Upper lobe of left lung (tissue), 6 donors: ENCODE measurements at places on chromosomes 3 and 15. TPM values are rescaled to one million over a fixed set of nuclear protein-coding genes. Genes with fewer than 3 reads are reported as not detected.
A peak's percentile ranks its signal among the peaks of the same experiment; 100 is the strongest.

DNA sequence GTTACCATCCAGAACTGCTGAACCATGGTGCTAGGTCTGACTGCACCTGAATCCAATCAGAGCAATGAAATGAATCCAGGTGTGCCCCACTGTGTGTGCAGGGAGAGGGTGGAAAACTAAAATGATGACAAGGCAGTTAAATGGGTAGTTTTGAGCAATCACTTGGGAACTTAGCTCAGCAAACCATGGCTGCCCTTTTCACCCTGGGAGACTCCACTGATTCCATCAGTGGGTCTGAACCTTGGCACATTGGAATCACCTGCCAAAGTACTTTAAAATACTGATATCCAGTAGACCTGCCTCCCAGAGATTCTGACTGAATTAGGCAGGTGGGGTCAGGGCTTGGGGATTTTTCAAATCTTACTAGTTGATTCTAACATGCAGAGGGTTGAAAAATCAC lies 59.8 kb upstream of the USP3 start:
- DNase-seq = no peak
- H3K27ac ChIP-seq = no peak overlapping the region
- H3K36me3 ChIP-seq = no peaks in the 10 kb centered on the region

GRCh38 chr15:72227192-72227586 lies 3.8 kb downstream of the PKM start:
- no peaks in the 10 kb centered on the region for H3K27me3 ChIP-seq
- H3K27ac ChIP-seq = peak overlapping the region; percentile 96
- no peaks in the 10 kb centered on the region for H3K36me3 ChIP-seq
- no peak overlapping the region for H3K4me3 ChIP-seq
- H3K4me1 ChIP-seq = peaks cover 53% of the 10 kb centered on the region

DNA sequence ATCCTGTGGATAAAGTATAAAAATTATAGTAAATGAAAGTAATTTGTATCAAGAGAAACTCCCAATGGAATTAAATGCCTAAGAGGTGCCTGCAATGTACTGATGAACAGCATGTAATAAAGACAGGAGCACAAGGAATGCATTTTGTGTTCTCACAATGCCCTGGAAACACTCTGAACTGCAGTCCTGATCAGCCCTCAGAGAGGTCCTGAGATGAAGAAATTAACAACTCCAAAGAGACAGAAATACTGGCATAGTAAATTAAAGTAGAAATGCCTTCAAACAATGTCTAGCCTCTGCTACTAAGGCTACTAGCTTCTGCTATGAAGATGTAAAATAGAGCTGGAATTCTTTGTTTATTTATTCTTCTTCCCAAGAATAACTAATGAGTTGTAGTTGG lies 59.9 kb downstream of the CFAP20DC start:
- DNase-seq = no peak
- no peak overlapping the region for H3K4me3 ChIP-seq
- H3K27me3 ChIP-seq = no peaks in the 10 kb centered on the region

GRCh38 chr3:89685731-89686130 lies 578.3 kb downstream of the EPHA3 start:
- DNase-seq = no peak
- no peaks in the 10 kb centered on the region for H3K27me3 ChIP-seq
- H3K36me3 ChIP-seq = no peaks in the 10 kb centered on the region

GRCh38 chr3:126051234-126051633 lies 32.7 kb downstream of the SLC41A3 start:
- no peaks in the 10 kb centered on the region for H3K4me1 ChIP-seq
- H3K27me3 ChIP-seq = no peaks in the 10 kb centered on the region
- no peak overlapping the region for H3K27ac ChIP-seq
- H3K36me3 ChIP-seq = no peaks in the 10 kb centered on the region
- no peak overlapping the region for H3K4me3 ChIP-seq
- DNase-seq = no peak

DNA sequence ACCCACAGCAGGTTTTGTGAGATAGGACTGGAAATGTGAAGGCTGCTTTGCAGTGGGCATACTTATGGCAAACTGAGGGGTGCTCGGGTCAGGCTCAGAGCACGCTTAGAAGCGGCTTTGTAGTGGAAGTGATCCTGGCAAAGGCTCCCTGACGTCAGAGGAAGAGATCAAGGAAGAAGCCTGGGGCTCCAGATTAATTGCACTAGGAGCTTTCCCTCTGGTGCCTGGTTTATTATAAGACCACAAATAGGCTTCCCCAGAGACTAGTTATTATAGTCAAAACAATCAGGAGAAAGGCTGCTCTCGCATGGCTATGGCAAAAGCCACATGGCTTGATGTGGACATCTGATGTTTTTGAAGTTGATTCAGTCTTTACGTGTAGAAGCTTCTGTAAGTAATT lies 515.1 kb downstream of the GABRG3 start:
- H3K4me3 ChIP-seq = no peak overlapping the region
- DNase-seq = no peak
- H3K36me3 ChIP-seq = no peaks in the 10 kb centered on the region
- no peak overlapping the region for H3K27ac ChIP-seq
- H3K4me1 ChIP-seq = no peaks in the 10 kb centered on the region

GRK7 gene
- not detected for total RNA-seq

DNA sequence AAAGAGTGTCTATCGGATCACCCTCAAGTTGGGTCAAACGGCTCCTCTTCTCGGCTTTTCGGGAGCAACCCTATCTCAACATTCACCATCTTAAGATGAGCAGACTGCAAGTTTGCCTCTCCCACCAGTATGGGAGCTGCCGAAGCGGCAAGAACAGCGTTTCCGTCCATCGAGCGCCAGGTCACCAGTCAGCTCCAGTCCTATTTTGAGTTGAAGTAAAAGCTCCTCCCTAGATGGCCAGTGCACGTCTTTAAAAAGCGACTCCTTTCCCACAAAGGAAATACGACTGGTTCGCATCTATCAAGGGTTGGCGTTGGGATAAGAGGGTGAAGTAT lies 369 bp upstream of the U2SURP start:
- peaks cover 31% of the 10 kb centered on the region for H3K4me1 ChIP-seq
- peak overlapping the region; percentile 96 for H3K27ac ChIP-seq

- H3K4me1 ChIP-seq = no peaks in the 10 kb centered on the region
- H3K36me3 ChIP-seq = no peaks in the 10 kb centered on the region
- H3K4me3 ChIP-seq = no peak overlapping the region
- no peak overlapping the region for H3K27ac ChIP-seq
- no peak for DNase-seq
Measured at GRCh38 chr3:9151240-9151639, 98.2 kb downstream of the SRGAP3 start.

GRCh38 chr3:20669675-20670074 lies 483.7 kb upstream of the SGO1 start:
- no peaks in the 10 kb centered on the region for H3K27me3 ChIP-seq
- H3K4me3 ChIP-seq = no peak overlapping the region
- no peaks in the 10 kb centered on the region for H3K4me1 ChIP-seq
- no peaks in the 10 kb centered on the region for H3K36me3 ChIP-seq
- H3K27ac ChIP-seq = no peak overlapping the region

GHRL gene
- 1.8 TPM for total RNA-seq

GRCh38 chr3:76859596-76859995 lies 180.3 kb upstream of the ROBO2 start:
- H3K36me3 ChIP-seq = no peaks in the 10 kb centered on the region
- no peak overlapping the region for H3K27ac ChIP-seq
- no peak overlapping the region for H3K4me3 ChIP-seq
- no peak for DNase-seq

GRCh38 chr3:161737171-161737570 lies 240.6 kb downstream of the OTOL1 start:
- no peaks in the 10 kb centered on the region for H3K4me1 ChIP-seq
- no peak for DNase-seq
- no peaks in the 10 kb centered on the region for H3K36me3 ChIP-seq
- no peak overlapping the region for H3K27ac ChIP-seq
- H3K4me3 ChIP-seq = no peak overlapping the region

BRPF1 gene
- 21.9 TPM for total RNA-seq

SLC12A1 gene
- total RNA-seq = not detected

GRCh38 chr15:29475096-29475495 lies 205.5 kb upstream of the NSMCE3 start:
- no peak overlapping the region for H3K4me3 ChIP-seq
- H3K4me1 ChIP-seq = no peaks in the 10 kb centered on the region
- no peak overlapping the region for H3K27ac ChIP-seq
- no peak for DNase-seq
- H3K27me3 ChIP-seq = no peaks in the 10 kb centered on the region
- no peaks in the 10 kb centered on the region for H3K36me3 ChIP-seq

PIK3CB gene
- 42.3 TPM for total RNA-seq

DNA sequence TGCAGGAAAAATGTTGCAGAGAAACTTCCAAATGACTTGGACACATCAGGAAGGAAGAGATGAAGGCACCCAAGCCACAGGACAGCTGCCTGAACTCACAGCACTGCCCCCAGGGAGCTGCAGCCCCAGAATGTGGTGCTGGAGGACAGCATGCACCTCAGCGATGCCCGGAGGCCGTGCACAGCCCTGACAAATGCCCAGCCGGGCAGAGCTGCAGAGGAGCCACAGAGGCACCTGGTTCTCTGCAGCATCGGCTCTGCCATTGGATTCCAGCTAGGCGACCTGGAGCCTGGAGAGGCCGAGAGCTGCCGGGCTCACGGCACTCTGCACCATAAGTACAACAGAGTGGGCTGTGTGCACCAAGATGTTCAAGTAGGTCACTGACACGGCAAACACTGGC lies 97.5 kb downstream of the OCA2 start:
- H3K4me3 ChIP-seq = no peak overlapping the region
- H3K36me3 ChIP-seq = no peaks in the 10 kb centered on the region
- no peaks in the 10 kb centered on the region for H3K4me1 ChIP-seq
- no peak overlapping the region for H3K27ac ChIP-seq
- peak; percentile 49 for DNase-seq

DNA sequence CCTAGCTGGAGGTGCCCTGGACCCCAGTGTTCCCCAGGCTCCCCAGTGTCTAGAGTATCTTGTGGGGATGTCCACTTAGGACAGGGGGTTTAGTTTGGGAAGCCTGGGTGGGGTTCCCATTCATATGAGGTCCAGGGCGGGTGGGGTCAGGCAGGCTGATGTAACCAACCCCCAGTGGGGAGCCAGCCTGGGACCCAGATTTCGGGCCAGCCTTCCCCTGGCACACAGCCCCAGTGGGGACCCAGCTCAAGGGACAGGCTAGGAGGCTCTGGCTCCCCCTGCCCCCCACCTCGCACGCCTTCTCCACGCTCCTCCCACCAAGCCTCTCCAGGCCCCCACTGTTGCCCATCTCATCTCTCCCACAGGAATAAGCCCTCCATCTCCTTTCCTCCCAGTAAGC lies 323.5 kb downstream of the UACA start:
- no peak for DNase-seq
- no peaks in the 10 kb centered on the region for H3K27me3 ChIP-seq
- H3K27ac ChIP-seq = no peak overlapping the region
- no peak overlapping the region for H3K4me3 ChIP-seq

GRCh38 chr3:38173834-38174418 lies 8.6 kb downstream of the OXSR1 start:
- DNase-seq = no peak
- H3K4me1 ChIP-seq = peaks cover 4% of the 10 kb centered on the region
- H3K36me3 ChIP-seq = no peaks in the 10 kb centered on the region
- no peaks in the 10 kb centered on the region for H3K27me3 ChIP-seq
- no peak overlapping the region for H3K27ac ChIP-seq

- no peaks in the 10 kb centered on the region for H3K4me1 ChIP-seq
- no peak overlapping the region for H3K4me3 ChIP-seq
- peaks cover 81% of the 10 kb centered on the region for H3K36me3 ChIP-seq
- no peaks in the 10 kb centered on the region for H3K27me3 ChIP-seq
- no peak for DNase-seq
- no peak overlapping the region for H3K27ac ChIP-seq
Measured at GRCh38 chr3:12902181-12902999, 61.0 kb upstream of the RPL32 start.

- H3K36me3 ChIP-seq = no peaks in the 10 kb centered on the region
- H3K4me1 ChIP-seq = no peaks in the 10 kb centered on the region
Measured at GRCh38 chr3:154224366-154224765, 99.9 kb downstream of the DHX36 start.

C3orf18 gene
- 5.2 TPM for total RNA-seq

AP3B2 gene
- total RNA-seq = 3.6 TPM

- no peaks in the 10 kb centered on the region for H3K27me3 ChIP-seq
- peaks cover 59% of the 10 kb centered on the region for H3K36me3 ChIP-seq
- no peak overlapping the region for H3K4me3 ChIP-seq
- no peaks in the 10 kb centered on the region for H3K4me1 ChIP-seq
Measured at GRCh38 chr15:40463886-40464545, 6.8 kb upstream of the CHST14 start.

DNA sequence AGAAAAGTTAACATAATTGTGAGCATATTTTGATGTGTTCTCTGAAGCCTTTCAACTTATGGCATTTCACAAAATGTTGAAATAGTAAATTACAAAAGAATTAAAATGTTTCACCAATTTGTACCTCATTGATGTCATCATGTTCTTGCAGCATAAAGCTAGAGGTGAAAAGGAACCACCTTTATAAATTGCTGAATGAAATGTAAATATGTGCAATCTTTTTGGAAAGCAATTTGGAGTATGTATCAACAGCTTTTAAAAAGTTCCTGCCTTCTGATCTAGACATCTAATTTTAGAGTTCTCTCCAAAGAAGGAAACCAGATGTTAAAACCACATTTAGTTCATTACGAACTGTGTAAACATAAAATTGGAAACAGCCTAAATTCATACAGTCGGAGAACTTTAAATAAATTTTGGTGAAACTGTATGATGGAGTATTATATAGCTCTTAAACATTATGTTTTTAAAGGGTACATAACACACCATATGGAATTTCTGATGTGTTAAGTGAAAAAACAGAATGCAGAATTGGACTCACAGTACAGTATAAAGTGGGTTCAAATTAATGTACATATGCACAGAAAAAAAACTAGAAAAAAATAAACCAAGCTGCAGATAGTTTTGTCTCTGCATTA lies 311.2 kb upstream of the NAALADL2 start:
- no peaks in the 10 kb centered on the region for H3K36me3 ChIP-seq
- no peaks in the 10 kb centered on the region for H3K27me3 ChIP-seq
- no peak for DNase-seq
- H3K4me1 ChIP-seq = no peaks in the 10 kb centered on the region
- no peak overlapping the region for H3K4me3 ChIP-seq

- H3K4me1 ChIP-seq = no peaks in the 10 kb centered on the region
- no peaks in the 10 kb centered on the region for H3K27me3 ChIP-seq
- H3K27ac ChIP-seq = no peak overlapping the region
- DNase-seq = no peak
- H3K4me3 ChIP-seq = no peak overlapping the region
Measured at GRCh38 chr3:189982321-189982945, 138.3 kb downstream of the P3H2 start.

C2CD4A gene
- 0.33 TPM for total RNA-seq

GRCh38 chr3:157330206-157330605 lies 106.4 kb upstream of the PTX3 start:
- H3K4me1 ChIP-seq = no peaks in the 10 kb centered on the region
- no peak overlapping the region for H3K4me3 ChIP-seq
- H3K27ac ChIP-seq = no peak overlapping the region
- no peak for DNase-seq

POTEB3 gene
- not detected for total RNA-seq

DNA sequence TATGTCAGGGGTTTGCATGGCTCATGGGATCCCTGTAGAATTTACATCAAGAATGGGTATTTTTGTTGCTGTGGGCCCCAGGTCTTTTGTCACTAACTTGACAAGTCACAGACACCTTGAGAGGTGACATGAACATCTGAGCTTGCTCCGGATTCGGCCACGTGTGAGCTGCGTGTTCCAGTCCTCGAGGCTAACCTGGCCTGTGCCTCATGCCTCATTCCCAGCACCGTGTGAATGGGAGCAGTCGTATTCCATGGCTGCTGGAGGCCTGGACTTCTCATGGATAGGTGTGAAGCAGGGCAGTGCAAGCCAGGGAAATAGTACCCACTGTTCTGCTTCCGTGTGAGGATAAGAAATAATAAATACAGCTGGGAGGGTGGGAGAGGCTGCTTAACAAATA lies 423.5 kb downstream of the OCA2 start:
- no peaks in the 10 kb centered on the region for H3K27me3 ChIP-seq
- H3K36me3 ChIP-seq = no peaks in the 10 kb centered on the region
- H3K4me3 ChIP-seq = no peak overlapping the region
- no peak for DNase-seq
- H3K27ac ChIP-seq = no peak overlapping the region
